ENCODE measurements at places on chromosomes 1 and 21.
A peak's percentile ranks its signal among the peaks of the same experiment; 100 is the strongest.

GRCh38 chr1:4709641-4710040, 55.2 kb downstream of the AJAP1 start:
- no peak for DNase-seq

DNA sequence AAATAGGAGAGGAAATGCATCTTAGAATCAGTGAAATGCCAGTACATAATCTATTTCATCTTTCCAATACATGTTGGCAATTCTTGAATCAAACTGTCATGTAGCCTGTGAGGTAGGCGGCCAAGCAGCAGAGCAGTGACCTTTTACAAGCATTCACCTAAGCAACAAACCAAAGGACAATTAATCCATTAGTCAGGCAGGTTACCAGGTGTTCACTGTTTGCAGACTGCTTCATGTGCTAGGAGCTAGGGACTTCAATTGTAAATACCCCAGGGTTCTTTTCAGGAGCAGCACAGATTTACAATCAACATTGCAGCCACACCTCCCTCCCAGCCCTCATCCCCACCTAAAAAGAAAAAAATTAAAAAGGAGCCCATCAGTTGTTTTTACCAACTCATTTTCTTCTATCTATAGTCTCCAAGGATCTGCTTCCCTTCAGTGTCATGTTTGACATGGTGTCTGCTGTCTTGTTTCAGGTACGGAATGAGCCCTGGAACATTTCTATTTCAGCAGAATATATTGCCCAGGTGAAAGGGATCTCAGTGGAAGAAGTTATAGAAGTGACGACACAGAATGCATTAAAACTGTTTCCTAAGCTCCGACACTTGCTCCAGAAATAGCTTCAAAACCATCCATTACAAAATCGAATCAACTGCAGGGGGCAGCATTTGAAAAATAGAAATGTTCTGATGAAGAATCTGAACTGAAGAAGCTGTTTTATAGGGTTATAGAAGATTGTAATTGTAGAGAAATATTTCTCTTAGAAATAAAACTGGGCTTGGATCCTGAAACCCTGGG, 23.0 kb downstream of the TATDN3 start:
- DNase-seq: no peak

DNA sequence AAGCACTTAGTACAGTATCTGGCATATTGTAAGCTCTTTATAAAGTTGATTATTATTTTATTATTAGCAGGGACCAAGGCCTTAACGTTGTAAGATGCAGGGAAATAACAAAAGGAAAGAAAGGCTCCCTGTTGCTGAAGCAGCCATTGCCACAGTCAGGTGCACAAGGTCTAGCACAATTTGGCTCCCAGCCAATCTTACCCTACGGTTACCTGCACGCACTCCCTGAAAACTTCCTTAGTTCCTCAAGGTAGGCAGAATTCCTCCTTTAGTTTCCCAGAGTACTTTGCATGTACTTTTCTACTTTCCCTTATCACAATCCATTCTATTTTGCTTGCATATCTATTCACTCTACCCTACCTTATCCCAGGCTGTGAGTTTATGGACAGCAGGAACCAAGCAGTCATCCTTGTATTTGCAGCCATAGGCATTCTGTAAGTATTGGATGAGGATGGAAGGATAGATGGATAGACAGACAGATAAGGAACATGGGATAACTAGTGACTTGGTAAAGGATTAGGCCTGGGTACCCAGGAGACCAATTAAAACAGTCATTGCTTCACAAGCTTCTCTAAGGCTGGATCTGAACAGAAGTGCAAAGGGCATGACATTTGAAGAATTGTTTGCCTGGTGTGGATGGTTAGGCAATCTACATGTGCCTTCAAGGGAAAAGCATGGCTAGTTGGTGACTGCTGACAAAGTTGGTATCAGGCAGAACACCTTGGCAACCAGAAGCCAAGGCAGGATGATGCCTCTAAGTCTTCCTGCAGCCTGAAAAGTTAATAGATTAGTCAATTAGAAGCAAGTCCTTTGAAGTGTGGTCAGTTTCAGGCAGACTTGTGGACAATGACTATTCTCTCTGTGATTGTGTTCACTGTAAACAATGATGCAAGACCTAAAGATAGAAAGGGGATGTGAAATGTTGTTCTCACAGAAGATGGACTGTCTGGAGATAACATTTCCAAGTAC, 20.8 kb upstream of the JAK1 start:
- DNase-seq: no peak

DNA sequence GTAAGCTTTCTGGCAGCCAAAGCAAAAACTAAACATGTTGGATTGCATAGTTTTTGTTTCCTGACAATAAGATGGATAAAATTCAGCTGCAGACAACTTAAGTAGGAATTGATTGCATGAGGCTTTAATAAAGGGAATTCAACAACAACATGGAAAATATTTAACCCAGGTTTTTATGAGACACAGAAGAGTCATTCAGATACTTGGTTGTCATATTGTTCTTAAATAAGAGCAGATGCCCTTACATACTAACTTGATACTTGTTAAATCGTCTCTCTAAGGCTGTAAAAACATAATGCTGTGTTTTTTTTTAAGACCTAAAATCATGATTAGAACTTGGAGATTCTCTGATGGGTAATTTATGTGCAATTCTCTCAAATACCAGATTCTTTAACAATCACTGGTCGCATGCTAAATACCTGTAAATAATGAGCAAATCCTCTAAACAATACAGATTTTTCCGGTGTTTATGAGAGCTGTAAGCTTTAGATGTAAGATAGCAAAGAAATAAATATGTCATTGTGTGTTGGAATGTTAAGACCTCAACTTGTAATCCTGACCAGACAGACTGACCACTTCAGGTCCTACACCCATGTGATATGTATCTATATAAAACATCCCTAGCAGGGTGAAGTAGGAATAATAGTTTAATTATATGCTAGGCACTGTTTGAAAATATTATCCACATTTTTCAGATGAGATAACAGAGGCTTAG, 37.8 kb upstream of the CD34 start:
- DNase-seq: no peak

GRCh38 chr1:212401042-212401441, 13.6 kb downstream of the PACC1 start:
- DNase-seq: no peak

- DNase-seq: no peak
Measured at GRCh38 chr1:195569934-195570333, 1038.3 kb downstream of the KCNT2 start.

DNA sequence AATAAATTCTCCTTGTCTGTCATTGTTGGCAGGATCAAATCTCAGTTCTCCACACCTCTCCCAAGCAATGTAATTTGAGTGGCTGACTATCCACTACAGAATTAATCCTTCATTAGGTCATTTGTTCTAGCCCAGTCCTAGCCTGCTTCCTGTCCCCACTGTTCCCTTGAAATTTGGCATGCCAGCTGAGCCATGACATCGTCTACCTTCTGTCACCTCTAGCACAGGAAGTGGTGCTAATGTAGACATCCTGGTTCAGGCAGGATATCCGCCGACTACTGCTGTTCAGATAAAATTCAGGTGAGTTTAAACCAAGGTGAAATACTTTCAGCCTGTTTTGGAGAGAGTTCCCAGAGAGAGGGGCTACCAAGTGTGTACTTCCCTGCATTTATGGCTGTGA, 5.9 kb downstream of the CHRM3 start:
- DNase-seq: no peak

DNA sequence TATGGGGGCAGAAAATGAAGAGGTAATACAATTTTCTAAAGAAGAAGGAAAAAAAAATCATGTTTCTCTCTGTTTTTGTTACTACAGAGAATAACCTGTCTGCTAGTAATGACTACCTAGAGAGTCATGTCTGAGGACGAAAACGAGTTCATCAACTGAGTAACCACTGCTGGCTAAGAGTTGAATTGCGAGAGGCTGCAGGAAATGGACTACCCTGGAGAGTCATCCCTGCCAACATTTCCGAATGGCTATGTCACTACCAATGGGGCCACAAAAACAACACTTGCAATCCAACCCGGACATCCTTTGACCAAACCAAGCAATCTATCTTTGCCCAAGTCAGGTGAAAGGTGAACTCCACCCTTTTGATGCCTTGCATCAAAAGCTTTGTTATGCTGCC, 120.6 kb downstream of the FCRL5 start:
- no peak for DNase-seq

- DNase-seq: no peak
Measured at GRCh38 chr1:143698016-143698415, 273.8 kb downstream of the FAM72C start.

GRCh38 chr1:247448107-247448791, 9.7 kb downstream of the OR2B11 start:
- DNase-seq: no peak

DNA sequence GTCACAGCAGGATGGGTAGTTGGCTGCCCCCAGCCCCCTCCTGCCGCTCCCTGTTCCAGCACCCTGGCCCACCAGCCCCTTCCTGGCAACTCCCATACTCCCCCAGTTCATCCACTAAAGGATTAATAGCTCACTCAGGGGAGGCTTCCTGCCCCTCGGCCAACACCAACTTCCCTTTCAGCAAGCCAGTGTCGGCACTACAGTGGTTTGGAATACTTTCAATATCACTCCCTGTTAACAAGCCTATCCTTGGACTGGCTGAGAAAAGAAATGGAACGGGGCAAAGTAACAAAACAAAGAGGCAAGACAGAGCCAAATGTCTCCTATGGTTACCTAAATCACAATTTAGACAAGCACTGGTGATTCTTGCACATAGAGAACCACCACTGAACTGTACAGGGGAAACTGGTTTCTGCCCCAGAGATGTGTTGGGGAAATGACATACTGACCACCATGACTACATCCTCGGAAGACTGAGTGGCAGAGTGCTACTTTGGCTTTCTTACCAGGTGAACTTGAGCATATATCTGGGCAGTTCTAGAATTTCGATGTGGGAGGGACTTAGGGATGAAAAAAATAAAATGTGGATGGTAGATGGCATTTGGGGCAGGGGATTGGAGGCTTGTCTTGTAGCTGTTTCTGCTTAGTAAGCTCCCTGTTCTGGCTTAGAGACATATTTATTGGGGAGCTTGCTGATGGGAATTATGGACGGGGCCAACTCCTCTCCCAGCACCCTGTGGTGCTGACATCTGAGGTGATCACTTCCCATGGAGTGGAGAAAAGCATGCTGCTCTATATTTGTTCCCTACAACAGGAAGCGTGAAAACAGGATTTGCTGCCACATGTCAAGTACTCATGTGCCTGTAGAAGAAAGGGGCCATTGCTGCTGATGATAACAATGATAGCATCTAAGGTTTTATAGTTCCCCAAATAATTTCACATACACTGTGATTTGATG, 7.1 kb upstream of the CAPN2 start:
- DNase-seq: no peak

DNA sequence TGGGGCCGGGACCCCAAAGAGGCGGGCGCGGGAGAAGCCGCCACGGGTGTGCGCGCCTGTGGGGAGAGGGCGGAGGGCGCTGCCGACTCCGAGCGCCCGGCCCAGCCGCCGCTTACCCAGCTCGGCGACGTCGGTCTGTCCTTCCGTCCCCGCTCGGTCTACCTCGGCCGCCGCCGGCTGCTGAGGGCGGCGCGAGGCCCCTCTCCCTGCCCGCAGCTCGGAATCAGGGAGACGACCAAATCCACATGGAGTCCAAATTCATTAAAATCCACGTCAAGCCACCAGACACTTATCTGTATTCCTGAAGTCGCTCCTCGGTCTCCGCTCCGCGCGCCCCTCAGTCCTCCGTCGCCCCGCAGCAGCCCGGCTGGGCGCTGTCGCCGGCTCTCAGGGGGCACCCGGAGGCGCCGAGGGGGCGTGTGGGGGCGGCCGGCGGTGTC, 637 bp downstream of the PLXNA2 start:
- no peak for DNase-seq

DNA sequence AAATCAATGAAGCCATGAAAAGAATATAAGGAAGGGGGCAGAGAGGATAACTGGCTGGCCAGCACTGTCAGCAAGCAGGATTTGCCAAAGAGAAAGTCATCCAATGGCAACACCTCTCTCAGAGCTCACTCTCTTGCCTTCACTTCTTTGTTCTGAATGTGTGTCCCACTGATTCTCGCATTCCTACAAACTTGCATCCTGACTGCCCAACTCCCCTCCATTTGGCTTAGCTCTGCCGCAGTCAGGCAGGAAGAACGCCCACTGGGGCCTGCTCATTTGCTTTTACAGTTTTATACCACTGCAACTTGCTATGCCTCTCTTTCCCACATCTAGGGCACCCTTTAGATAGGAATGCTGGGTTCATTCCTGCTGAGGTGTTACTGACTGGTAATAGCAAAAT, 364.2 kb upstream of the ST6GALNAC5 start:
- no peak for DNase-seq

- no peak for DNase-seq
Measured at GRCh38 chr1:52706941-52707926, 9.1 kb upstream of the COA7 start.

DNA sequence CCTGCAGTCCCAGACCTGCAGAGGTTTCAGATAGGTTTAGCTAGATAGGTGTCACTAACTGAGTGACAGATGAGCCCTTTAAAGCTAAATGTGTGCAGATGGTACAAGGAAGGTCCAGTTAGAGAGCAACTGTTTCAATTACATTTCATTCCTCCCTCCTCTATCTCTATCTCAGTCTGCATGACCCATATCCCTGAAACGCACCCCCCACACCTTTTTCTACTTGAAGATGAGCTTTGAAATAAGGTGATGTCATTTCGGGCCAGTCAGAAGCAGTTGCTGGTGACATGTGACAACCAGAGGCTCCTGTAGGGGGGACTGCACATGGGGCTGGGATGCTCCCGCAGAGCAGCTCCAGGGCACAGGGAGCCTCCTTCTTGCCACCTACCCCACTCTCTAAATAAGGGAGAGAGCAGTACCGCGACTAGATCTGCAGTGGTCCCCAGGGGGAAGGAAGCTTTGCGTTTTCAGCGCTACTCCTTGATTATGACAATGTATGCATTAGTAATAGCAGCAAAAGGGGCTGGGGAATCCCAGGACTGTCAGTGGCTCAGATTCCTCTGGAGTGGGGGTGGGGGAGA, 4.3 kb downstream of the ATP8B2 start:
- no peak for DNase-seq

- peak; percentile 70 for DNase-seq
Measured at GRCh38 chr1:27868932-27869718, 3.2 kb upstream of the THEMIS2 start.

- DNase-seq: no peak
Measured at GRCh38 chr1:214506972-214507431, 44.4 kb downstream of the PTPN14 start.

GRCh38 chr1:8767006-8767405, 50.4 kb downstream of the RERE start:
- no peak for DNase-seq
